Stimulated activated CD4-positive, alpha-beta T cell treated with anti-CD3 and anti-CD28 coated beads, Interleukin-4, amount 100 ng/mL, for 24 hours (primary cell): ENCODE measurements at places on chromosomes 7 and 10.

GRCh38 chr7:103851357-103851756 lies 138.1 kb downstream of the RELN start:
- no peak for DNase-seq

DNA sequence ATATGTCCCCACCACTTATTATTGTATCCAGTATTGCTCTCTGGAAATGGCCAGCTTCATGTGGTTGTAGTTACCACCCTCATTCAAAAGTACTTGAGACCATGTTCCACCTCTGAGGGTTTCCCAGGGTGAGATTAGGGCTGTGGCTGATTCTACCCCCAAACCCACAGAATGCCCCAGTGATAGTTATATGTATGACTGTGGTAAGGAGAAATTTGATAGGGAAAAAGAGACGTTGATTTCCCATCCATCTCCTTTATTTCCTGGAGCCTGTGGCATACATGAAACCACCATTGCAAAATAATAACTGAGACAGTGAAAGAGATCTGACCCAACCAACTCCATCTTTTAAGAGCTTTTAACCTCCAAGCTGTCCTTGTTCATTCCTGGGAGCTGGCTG lies 25.2 kb downstream of the ARL5B start:
- no peak for DNase-seq

- peak; percentile 21 for DNase-seq
Measured at GRCh38 chr7:44196450-44196872, 4.3 kb upstream of the YKT6 start.

DNA sequence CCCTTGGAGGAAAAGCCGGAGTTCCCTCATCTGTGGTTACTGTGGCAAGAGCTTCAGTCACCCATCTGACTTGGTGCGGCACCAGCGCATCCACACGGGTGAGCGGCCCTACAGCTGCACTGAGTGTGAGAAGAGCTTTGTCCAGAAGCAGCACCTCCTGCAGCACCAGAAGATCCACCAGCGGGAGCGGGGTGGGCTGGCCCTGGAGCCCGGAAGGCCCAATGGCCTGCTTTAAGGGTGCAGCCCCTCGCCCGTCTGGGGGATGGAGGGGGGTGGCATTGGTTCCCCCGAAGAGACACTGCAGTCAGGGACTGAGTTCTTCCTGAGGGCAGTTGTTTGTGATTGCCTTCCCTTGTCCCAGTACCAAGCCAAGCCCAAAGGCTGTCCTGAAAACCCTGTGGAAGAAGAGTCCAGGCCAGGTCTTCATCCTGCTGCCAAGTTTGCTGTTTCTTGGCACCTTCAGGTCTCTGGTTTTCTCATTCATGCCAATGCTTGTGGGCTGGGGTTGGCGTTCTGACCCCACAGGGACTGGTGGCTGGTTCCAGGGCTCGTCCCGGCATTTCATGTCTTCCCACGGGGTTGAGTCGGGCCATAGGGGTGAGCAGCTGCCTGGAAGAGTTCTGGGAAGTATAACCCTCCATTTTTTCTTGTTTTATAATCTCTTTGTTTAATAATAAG lies 7.7 kb upstream of the ZNF783 start:
- no peak for DNase-seq

DNA sequence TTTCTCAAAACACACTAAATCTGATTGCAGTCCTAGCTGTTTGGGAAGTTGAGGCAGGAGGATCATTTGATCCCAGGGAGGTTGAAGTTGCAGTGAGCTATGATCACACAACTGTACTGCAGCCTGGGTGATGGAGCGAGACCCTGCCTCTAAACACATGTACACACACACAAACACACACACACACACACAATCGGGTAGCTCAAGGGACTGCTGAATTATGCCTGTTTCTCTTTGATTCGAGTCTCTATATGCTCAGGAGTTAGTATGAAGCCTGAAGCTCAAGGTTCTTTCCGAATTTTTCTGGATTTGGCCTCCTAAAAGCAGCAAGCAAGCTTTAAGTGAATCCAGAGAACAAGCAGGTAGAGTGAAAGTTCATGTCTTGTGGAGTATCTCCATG lies 22.5 kb downstream of the PRTFDC1 start:
- DNase-seq: no peak
